CD4-positive, alpha-beta memory T cell (primary cell): ENCODE measurements at places on chromosomes 5 and 9. TPM values are rescaled to one million over a fixed set of nuclear protein-coding genes. Genes with fewer than 3 reads are reported as not detected.

The WDR41 gene
- 5.3 TPM for polyA plus RNA-seq

The TAF11L10 gene
- polyA plus RNA-seq: not detected

The PRELID2 gene
- polyA plus RNA-seq: 2.2 TPM

The TMCO6 gene
- polyA plus RNA-seq: 18.3 TPM

The DMGDH gene
- polyA plus RNA-seq: 0.10 TPM

The HTR1A gene
- polyA plus RNA-seq: not detected
